Posterior cingulate gyrus (tissue), 11 donors: ENCODE measurements at places on chromosomes 16 and 17.

DNA sequence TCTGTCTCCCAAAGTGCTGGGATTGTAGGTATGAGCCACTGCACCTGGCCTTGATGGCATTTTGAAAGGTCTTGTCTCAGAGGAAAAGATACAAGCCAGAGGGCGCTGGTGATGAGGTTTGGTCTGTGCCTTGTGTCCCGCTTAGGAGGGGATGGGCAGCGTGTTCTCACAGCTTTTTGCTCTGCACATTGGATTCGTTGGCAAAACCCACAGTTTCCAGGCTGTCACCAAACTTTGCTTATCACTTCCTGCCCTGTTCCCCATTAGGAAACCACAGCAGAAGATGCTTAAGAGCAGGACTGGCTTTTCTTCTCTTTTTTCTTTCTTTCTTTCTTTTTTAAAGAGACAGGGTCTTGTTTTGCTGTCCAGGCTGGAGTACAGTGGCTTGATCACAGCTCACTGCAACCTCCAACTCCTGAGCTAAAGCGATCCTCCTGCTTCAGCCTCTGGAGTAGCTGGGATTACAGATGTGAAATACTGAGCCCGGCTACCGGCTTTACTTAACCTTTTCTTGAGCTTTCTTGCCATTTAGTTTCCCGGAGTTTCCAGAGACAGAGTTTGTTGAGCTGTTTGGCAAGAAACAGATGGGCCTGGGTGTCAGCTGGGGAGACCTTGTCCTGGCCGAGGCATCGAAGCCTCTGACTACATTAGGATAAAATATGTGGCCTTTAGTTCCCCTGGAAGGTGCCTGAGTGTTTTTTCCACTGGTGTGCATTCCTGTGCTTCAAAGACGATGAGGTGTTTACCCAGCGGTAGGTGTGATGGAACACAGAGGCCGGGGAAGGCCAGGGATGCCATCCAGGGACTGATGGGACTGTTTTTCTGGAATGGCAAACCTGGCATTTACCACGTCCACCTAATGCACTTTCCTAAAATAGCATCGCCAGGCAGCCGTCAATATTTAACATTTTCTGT lies 112.9 kb downstream of the ABCC1 start:
- no peak for DNase-seq

- DNase-seq = peak; percentile 66
These were observed 25.4 kb downstream of the B9D1 start for GRCh38 chr17:19336938-19337711.

GRCh38 chr17:63931981-63932561 lies at the start of gene CD79B:
Gene CD79B (minus strand): TSS chr17:63932331. CDS start chr17:63932261, 70 bp downstream.
- DNase-seq = no peak

DNA sequence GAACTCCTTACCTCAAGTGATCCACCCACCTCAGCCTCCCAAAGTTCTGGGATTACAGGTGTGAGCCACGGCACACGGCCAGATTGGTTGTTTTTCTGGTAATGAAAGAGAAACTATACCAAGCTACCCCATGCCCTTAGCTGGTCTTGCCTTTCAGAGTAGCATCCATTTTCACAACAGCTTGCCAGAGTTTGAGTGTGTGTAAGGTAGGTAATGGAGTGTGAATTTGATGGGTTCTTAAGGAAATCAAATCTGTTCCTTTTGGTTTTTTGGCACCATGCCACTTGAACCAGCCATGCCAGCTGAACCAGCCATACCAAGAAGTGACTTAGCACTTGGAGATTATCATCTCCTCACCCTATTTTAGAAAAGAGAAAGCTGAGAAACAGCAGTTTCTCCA lies 5.1 kb downstream of the CALCOCO2 start:
- no peak for DNase-seq

GRCh38 chr17:41534899-41535546 lies 6.9 kb upstream of the KRT19 start:
- no peak for DNase-seq

GRCh38 chr16:5056352-5056751 lies 9.4 kb downstream of the C16orf89 start:
- DNase-seq = no peak

DNA sequence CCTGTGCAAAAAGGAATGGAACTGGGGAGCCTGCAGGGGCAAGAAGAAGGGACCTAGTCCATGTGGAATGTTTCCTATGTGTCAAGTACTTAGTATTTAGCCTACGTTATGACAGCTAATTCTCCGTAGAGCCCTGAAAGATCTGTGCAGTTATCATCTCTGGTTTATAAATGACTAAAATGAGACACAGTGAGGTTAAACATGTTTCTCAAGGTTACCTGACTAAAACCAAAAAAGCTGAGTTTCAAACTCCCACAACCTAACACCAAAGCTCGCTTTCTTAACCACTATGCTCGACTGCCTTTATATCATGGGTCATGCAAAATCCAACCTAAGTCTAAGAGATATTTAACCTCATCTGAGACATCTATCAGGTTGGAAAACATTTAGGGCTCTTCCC lies 53.3 kb upstream of the CCL2 start:
- DNase-seq = no peak

GRCh38 chr16:7492122-7492521 lies 159.5 kb downstream of the RBFOX1 start:
- no peak for DNase-seq
